Nucleus accumbens (tissue), 56 donors: ENCODE measurements at places on chromosomes 16 and 17.

- DNase-seq, result peak; percentile 84
Measured at GRCh38 chr17:6084311-6085161, 14.4 kb downstream of the WSCD1 start.

- DNase-seq, result no peak
Measured at GRCh38 chr16:30358990-30359870, 4.1 kb upstream of the CD2BP2 start.

GRCh38 chr17:32970281-32970680, 21.4 kb upstream of the SPACA3 start:
- no peak for DNase-seq

GRCh38 chr16:54931120-54932014, 702 bp downstream of the IRX5 start:
- DNase-seq, result no peak

DNA sequence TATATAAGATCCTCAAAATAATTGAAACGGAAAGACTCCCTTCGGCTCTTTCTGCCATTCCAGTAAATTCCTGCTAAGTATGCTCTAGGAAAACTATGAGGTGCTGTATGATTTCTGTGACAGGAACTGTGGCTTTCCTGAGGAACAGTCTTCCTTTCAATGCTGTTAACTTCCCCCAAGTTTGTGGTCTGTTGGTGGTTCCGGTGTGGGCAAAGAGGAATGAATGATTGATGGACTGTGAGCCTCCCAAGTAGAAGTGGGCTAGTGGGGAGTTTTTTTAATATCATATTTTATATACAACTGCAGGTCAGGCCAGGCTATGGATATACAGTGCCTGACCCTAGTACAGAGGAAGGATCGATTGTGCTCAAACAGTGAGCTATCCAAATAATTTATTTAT, 560.7 kb upstream of the RBFOX1 start:
- no peak for DNase-seq

DNA sequence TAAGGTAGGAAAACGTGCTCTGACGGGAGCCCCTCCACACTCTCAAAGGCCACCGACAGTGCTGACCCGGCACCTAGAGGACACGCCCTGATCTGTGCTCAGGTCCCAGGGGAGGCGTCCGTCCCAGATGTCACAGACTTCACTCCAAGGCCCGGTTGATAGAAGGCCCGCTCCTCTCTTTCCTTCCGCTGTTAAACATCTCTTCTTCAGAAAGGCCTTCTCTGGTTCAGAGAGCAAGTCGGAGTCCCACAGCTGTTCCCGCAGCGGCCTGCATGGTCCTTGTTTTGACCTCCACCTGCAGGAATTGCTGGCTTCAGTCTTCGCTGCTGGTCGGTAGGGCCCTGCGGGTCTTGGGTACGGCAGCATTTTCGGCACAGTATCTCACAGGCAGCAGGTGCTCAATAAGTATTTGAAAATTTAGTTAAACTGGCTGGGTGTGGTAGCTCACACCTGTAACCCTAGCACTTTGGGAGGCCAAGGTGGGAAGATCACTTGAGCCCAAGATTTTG, 88.5 kb downstream of the MRC2 start:
- DNase-seq, result no peak

- DNase-seq, result peak; percentile 38
Measured at GRCh38 chr16:18969050-18969854, 14.5 kb upstream of the TMC7 start.

DNA sequence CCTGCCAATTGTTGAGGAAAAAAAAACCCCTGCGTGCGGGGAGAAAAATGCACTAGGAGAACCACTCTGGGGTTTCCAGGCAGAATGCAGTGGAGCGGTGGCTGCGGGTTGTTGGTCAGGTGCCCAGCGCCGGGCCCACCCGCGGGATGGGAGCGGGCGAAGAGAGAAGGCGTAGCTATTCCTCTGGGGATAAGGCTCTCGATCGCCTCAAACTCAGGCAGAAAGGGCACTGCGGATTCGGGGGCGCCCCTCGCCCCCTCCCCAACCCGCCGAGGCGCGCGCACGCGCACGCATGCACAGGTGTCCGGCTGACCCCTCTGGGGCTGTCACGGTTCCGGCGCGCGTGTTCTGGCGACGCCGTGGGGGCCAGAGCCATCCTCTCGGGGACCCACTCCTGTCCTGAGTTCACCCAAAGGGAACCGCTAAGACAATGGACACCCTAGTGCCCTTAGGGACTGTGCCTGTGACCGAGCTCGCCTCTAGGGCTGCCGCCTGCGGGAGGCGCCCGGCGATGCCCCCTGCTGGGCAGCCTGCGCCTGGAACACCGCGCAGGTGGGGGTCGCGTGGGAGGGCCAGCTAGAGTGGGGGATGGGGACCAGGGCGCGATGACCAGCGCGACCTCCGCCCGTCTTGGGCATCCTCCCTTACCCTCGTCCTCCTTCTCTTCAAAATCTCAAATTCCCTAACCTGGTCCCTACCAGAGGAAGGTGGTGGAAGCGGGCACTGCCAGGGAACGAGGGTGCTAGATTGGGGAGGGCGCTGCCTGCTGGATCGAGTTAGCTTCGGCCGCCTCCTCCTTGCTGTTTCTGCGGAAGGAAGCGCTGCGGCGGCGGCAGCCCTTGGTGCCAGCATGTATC, 14.4 kb upstream of the CBX8 start:
- DNase-seq, result no peak

GRCh38 chr17:77679589-77679988, 278.9 kb upstream of the TNRC6C start:
- no peak for DNase-seq

DNA sequence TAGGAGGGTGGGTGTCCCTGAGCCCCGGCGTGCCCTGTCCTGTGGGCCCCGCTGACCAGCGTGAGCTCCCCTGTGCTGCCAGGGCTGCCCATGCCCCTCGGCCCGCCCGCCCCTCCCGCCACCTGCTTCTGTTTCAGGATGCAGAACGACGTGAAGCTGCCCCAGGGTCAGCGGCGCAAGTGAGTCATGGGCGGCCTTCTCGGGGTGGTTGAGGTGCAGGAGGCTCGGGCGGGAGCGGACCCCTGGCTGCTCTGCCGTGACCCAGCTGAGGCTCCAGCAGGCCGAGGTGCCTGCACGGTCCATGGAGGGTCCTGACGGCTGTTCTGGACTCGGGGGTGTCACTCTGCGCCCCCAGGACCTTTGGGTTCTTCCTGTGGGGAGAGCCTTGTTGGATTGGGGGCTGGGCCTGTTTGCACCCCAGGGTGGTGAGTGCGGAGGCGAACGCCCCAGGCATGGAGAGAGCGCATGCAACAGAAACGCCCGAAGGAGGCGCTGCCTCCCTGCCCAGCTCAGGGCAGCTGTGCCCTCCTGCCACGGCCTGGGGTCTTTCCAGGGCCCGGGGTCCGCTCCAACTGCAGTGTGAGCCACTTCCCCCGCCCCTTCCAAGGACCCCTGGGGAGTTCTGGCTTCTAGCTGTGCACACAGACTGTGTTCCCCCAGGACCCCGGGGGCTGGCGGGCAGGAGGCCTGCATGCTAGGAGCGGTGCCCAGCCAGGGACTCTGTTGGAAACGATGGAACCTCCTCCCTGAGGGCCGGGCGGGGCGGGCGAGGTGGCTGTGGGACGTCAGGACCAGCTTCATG, 4.0 kb downstream of the SLC25A10 start:
- no peak for DNase-seq

- DNase-seq, result no peak
Measured at GRCh38 chr17:6567528-6568183, 11.3 kb upstream of the PITPNM3 start.

GRCh38 chr16:84875846-84876245, 56.1 kb downstream of the CRISPLD2 start:
- no peak for DNase-seq

GRCh38 chr17:31428111-31428510, 36.6 kb downstream of the RAB11FIP4 start:
- DNase-seq, result no peak

DNA sequence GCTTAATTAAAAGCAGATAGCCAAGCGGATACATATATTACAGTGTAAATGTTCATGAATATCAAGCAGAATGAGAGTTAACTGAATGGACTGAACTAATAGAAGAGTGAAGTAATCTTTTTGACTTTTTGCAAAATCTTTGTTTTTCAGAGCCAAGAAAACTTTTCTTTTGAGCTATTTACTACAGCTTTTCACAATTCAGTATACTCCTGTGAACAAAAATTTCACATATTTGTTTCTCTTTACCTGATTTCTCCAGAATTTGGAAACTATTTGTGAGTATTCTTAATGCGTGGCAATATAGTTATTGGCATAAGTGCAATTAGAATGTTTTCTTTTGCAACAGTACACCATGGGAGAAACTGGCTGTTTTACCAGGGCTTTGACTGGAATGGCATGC, 9.1 kb upstream of the DUXB start:
- no peak for DNase-seq
